Effector CD4-positive, alpha-beta T cell (primary cell): ENCODE measurements at places on chromosomes 2 and 18.

DNA sequence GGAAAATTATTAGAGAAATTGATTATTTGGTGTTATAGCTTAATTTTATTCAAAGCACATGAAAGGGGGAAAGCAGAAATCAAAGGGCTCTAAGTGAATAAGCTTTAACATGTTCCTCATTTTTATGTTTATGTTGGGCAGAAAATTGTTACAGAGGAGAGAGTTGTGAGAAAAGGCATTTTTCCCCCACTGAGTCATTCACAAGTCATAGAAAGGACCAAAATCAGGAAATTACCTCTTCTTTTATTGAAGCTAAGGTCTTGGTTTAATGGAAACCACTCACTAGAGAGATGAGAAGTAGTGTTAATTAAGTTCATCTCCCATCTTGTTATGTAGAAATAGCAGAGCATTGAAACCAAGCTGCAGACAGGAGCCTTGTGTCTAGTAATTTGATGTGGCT, 175.3 kb upstream of the THUMPD2 start:
- no peak for DNase-seq

DNA sequence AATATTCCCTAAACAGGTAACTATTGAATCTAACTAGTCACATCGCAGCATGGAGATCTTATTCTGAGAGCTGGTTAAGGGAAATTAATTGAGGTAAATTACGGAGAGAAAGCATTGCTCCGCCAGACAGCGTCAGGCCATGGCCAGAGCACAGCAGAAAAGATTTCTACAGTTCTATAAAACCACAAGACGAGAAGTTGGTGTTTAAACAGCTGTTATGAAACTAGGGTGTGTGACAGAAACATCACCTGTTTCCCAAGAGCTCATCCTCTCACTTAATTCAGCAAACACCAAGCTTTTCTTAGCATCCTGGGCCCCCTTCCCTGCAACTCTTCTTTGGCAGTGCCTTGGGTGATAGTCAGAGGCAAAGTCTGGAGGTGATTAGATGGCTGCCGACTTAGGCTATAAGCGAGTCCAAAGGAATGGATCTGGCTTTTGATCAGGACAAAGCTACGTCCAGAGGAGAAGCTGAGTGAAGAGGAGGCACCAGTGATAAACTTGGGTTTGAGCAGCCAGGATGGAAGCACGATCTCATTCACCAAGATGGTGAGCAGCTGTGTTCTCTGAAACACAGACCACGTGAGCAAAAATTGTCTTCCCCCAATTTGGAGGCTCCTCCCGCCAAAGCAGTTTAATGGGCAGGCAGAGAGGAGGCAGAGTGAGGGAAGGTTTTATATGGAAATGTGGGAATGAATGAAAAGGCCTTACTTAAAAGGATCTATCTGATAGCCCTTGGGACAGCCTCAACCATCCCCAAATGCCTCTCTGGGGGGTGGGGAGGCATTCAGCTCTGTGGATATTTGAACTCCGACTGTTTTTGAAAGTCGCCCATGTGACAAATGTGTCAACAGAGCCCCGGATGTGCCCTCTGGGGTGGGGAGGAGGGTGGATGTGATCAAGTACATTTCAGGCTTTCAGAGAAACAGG, 57.8 kb downstream of the PKDCC start:
- DNase-seq: peak; percentile 78

- DNase-seq: peak; percentile 42
These were observed 124.2 kb downstream of the NFATC1 start for GRCh38 chr18:79519751-79520477.

DNA sequence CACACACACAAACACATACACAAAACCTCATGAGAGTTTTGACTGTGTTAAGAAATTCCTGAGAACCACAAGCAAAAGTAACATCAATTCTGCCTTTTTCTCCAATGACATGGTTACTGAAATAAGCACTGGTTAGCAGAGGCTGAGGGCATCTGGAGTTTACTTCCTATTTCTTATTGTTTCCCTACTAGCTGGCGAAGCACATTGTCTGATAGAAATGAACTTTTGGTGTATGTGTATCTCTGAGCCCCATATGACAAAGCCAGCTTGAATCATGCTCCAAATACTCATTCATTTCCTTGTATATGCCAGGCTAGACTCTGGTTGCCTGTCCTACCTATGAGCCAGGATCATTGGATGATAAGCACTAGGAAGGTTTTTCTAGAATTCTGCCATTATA, 203.1 kb downstream of the NCKAP5 start:
- DNase-seq: no peak

GRCh38 chr18:9712611-9713010, 4.5 kb downstream of the RAB31 start:
- no peak for DNase-seq

DNA sequence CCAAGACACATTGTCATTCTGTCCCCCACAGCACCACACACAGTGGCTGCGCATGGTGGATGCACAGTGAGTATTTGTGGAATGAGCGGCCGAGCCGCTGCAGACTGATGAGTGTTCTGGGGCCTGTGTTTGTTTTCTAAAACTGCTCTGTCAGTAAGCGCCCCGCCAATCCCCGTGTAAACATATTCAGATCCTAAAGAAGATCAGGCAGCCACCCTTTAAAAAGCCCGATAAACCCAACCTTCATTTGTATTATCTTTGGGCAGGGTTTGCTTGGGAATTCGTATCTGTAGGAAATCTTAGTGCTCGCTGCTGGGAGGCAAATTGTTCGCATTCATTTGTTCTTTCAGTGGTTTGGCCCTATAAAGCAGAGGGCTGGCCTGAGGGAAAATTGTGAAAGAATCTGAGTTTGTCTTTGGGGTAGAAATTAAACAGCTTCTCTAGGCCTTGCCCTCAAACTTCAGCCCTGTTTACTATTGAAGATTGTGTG, 68.6 kb downstream of the TGOLN2 start:
- no peak for DNase-seq

DNA sequence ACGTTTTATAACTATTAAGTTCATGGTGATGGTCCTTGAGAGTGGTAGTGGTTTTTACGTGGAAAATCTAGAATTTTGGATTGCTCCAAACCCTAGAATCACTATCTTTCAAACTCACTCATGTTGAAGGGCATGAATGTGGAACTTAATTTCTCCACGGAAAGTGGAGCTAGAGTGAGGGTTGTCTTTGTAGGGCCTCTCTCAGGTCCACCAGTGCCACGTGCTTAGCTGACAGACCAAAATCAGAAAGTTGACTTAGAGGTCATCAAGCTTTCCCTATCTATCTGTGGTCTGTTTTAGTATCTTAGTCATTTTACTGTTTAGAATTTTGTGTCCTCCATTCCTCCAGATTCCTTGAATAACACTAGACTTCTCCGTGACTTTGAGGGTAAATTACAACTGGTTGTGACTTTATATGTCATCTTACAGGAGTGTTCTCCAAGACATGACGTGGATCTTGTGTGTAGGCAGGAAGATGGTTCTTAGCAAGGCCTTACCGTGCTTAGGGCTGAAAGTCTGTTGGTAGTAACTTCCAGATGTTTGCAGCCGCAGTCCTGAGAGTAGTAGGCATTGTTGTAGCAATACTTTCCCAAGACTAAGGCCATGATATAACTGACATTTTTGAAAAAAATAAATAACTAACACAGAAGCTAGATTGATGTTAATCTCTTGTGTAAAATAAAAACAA, 26.8 kb downstream of the DIS3L2 start:
- DNase-seq: no peak

DNA sequence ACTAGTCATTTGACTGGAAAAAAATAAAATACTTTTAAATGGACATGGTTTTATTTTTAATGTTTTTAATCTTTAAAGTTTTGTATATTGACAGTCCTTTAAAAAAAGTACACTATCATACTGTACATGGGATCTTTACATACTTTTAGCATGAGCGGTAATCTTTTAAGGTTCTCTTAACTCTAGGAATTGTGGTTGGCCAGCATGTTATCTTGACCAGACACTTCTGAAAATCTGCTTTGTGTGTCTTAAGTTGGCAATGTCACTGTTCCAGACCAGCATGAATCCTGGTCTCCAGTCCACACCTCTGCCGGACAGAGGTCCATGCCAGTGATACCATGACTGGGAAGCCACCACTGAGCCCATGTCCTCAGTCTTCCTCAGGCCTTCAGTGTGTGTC, 17.7 kb downstream of the ITGB1BP1 start:
- DNase-seq: no peak

DNA sequence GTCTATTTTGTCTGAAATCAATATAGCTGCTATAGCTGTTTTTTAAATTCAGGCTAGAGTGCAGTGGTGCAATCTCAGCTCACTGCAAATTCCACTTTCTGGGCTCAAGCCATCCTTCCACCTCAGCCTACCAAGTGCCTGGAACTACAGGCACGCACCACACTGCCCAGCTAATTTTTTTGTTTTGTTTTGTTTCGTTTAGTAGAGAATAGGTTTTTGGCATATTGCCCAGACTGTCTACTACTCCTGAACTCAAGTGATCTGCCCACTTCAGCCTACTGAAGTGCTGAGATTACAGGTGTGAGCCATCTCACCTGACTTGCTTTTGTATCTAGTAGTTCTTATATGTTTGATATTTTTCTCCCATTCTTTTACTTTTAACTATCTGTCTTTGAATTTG, 259.7 kb downstream of the CDH19 start:
- no peak for DNase-seq

DNA sequence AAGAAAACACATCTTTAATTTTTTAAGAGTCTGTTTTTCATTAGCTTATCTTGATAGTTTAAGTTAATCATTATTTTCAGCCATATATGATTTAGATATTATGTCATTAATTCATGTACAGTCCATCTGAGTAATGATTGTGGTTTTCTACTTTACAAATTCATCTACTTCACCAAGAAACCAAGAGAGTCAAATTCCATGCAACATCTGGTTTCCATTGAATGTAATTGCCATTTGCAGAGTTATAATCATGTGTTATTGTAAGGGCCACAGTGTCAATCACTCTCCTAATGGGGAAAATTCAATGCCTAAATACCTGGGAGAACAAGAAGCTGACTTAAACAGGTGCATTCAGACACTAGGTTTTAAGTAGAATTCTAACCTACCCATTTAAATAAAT, 217.2 kb upstream of the OSR1 start:
- DNase-seq: no peak

DNA sequence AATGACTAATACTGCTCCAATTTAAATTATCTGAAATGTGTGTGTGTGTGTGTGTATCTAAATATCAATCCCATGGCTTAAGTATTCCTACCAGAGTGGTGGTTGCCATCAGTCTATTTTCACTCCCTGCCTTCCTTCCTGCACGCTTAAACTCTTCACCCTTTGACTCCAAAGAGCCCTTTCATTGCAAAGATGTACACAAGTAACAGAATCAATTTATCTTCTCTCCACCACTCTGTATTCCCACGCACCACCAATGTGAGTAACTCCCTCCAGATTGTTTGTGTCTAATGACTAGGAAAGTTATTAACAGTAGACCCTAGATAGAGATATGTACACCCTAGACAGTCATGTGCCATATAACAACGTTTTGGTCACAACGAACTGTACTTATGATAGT, 42.8 kb downstream of the ARL6IP6 start:
- DNase-seq: no peak

DNA sequence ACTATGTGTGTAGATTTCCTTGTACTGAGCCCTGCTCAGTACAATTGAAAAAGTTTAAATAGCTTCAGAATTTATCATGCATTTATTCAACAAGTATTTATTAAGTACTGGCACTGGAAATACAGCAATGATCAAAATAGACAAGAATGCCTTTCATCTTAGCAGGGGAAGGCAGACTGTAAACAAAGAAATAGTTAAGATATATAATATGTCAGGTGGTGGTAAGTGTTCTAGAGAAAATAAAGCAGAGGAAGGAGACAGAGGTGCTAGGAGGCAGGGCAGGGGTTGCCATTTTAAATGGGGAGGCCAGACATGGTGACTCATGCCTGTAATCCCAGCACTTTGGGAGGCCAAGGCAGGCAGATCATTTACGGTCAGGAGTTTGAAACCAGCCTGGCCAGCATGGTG, 13.6 kb upstream of the LIPG start:
- DNase-seq: no peak

DNA sequence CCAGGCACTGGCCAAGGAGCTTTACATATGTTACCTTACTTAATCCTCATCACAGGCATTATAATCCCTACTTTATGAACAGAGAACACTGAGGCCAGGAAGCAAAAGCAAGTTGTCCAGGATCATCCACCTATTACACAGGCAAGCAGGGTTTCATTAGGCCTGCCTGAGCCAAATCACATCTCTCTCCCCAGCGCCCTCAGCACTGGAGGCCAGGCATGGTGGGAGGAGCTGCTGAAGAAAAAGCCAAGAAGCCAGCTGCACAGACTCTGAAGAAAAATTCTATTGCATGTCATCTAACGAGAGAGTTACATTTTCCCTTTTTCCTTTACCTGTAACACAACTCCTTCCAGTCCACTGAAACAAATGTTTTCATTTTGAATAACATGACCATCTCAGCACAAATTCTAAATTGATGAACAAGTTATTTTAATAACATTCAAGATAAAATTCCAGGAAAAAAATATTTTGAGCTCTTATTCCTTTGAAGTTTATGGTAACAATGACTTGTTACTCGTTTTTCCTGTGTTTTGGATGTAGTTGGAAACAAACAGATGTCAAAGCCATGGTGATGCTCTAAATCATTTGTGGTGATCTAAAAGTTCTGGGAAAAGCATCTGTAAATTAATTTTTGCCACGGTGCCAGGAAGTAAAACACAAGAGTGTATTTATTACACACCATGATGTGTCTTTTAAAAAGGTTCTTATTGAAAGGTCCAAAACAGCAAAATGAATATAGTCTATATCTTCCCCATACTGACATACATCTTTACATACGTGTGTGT, 139.0 kb upstream of the ITGB6 start:
- DNase-seq: no peak

- no peak for DNase-seq
These were observed 19.4 kb downstream of the TOGARAM2 start for GRCh38 chr2:29000481-29000880.

GRCh38 chr2:228798458-228799207, 472.5 kb downstream of the PID1 start:
- no peak for DNase-seq

DNA sequence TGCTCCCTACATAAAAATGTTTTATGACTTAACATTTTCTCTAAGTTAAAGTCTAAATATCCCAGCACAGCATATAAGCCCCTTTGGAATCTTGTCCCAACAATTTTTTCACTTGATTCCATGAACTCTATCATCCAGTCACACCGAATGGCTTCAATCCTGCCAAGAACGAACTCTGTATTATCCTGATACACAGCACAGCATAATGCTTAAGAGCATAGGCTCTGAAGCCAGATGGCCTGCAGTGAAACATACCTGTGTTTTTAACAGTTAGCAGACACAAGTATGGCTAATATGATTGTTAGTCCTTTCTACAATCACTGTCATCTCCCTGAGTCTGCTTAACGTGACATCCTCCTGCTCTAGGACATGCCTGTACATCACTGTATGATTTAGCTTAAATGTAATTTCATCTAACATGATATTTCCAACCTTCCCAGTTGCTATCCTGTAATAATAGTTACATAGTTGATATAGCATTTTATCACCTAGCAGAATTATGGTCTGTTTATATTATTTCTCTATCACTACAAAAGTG, 669.5 kb downstream of the ERBB4 start:
- DNase-seq: no peak

- no peak for DNase-seq
These were observed 240.6 kb downstream of the PIEZO2 start for GRCh38 chr18:10908760-10909159.
